ENCODE measurements at places on chromosomes 16 and 17.

DNA sequence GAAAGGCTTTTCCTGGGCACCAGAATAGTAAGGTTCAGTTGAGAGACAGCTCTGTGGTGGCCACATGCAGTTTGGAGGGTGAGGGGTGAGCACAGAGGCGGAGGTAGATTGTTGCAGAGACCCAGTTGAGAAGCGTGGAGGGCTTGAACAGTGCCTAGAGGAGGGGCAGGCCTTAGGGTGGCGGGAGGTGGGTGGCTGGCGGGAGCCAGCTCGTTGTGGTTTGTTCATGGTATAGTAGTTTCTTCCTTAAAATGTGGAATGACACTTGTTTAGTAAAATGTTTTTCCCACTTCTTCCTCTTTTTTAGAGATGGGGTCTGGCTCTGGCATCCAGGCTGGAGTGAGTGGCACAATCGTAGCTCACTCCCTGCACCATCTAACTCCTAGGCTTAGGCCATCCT, 14.2 kb downstream of the USP10 start:
- DNase-seq: no peak

DNA sequence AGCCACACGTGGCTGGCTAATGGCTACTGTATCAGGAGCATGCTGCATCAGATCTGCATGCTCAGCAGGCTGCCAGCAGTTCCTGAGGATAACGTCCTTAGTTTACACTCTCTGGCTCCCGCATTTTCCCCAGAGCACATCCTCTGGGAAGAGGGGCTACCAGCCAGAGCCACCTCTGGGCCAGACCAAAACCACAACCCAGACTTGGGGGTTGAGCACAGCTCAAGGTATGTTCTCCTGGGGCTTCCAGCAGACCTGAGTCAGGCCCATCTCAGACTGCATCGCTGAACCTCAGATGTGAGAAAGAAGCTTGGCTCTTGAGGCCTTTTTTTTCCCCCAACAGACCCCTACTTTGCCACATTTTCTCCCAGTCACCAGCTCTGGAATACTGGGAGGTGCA, 23.7 kb upstream of the WSCD1 start:
- no peak for DNase-seq

DNA sequence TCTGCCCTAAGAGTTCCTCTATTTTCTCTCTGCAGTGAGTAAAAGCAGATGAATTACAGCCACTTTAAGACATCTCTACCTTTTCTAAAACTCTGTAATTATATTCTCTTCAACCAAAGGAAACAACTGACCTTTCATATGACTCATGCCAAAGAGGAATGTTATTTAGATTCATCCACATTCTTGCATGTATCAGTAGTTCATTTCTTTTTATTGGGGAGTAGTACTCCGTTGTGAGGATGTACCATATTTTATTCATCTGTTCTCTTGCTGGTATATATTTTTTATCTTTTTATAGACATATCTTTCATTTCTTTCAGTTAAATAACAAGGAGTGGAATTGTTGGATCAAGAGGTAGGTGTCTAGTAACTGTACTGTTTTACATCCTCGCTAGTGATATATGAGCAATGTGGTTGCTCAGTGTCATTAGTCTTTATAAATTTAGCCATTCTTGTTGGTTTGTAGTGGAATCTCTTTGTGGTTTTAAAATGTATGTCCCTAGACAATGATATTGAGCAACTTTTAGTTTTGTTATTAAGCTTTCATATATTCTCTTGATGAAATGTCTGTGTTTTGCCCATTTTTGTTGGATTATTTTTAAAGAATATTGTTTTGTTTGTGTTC, 7.8 kb upstream of the MYH8 start:
- no peak for DNase-seq

- no peak for DNase-seq
Measured at GRCh38 chr17:54972406-54973138, 4.0 kb downstream of the STXBP4 start.

GRCh38 chr16:75532142-75532765, 3.7 kb downstream of the CHST5 start:
- no peak for DNase-seq

DNA sequence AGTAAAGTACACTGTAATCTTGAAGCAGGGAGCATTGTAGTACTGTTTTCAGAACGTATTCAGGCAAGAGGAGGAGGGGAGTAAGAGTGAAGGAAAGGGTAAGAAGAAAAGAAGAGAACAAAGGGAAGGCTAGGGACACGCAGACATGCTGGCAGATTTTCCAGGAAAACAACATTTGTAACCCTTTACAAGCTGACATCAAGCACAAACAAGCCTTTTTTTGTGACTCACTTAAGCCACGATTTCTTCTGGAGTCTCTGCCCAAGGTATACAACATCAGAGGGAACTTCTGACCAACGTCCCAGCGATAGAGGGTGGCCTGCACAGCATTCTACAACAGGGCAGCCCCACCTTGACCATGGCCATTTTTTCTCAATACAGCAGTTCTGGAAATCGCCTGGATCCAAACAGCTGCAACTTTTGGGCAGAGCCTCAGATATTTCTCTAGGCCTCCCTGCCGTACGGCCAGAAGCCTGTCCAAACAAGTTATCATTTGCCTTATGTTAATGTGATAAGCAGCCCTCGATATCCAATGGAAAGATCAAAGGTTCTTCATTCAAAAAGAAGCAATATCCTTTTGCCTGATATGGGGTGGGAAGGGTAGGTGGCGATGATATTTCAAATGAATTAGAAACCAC, 247.3 kb downstream of the ZFHX3 start:
- no peak for DNase-seq

GRCh38 chr17:10053782-10054540, 144.4 kb downstream of the GAS7 start:
- DNase-seq: no peak

- no peak for DNase-seq
Measured at GRCh38 chr16:26981266-26981938, 85.3 kb upstream of the C16orf82 start.

- peak; percentile 69 for DNase-seq
Measured at GRCh38 chr17:28744104-28744971, 527 bp downstream of the TRAF4 start.

DNA sequence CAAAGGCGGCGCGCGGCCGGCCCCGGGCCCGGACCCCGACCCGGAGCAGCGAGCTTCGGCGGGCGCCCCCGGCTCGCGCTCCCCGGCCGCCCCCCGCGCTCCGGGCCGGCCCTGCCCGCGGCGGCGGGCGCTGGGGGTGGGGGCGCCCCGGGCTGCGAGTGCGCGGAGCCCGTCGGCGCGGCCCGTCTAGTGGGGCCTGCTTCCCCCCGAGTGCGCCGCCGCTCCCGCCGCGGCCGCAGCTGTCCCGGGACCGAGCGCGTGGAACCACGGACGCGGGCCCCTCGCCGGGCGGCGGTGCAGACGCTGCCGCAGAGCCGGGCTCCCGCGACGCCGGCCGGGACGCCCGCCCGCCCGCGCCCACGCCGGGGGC, 308 bp downstream of the ADCY9 start:
- no peak for DNase-seq

GRCh38 chr17:1095090-1095852, 84.5 kb downstream of the ABR start:
- no peak for DNase-seq

GRCh38 chr17:43547659-43548256, 1.6 kb upstream of the ETV4 start:
- DNase-seq: no peak

DNA sequence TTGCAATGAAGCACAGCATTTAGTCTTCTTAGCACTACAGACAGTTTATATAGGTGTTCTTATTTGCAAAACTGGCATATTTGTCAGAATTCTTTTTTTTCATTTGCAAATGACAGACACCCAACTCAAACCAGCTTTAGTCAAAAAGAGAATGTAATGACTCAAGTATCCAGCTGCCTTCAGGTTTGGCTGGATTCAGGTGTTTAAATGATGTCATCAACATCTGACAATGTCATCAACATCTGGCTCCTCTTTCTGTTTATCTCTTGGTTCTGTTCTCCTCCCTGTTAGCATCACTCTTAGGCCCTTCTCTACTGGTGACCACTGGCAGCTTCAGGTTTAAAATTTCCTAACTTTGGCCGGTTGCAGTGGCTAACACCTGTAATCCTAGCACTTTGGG, 18.9 kb downstream of the TMC5 start:
- DNase-seq: no peak

DNA sequence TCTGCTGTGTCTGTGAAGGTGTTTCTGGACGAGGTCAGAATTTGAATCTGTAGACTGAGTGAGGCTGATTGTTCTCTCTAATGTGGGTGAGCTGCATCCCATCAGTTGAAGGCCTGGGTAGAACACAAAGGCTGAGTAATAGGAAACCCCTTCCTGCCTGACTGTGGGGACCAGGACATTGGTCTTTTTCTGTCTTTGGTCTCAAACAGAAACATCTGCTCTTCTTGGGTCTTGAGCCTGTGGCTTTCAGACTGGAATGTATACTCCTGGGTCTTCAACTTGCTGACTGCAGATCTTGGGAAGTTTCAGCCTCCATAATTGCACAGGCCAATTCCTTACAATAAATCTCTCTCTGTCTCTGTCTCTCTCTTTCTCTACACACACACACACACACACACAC, 19.6 kb upstream of the LRRC75A start:
- no peak for DNase-seq

DNA sequence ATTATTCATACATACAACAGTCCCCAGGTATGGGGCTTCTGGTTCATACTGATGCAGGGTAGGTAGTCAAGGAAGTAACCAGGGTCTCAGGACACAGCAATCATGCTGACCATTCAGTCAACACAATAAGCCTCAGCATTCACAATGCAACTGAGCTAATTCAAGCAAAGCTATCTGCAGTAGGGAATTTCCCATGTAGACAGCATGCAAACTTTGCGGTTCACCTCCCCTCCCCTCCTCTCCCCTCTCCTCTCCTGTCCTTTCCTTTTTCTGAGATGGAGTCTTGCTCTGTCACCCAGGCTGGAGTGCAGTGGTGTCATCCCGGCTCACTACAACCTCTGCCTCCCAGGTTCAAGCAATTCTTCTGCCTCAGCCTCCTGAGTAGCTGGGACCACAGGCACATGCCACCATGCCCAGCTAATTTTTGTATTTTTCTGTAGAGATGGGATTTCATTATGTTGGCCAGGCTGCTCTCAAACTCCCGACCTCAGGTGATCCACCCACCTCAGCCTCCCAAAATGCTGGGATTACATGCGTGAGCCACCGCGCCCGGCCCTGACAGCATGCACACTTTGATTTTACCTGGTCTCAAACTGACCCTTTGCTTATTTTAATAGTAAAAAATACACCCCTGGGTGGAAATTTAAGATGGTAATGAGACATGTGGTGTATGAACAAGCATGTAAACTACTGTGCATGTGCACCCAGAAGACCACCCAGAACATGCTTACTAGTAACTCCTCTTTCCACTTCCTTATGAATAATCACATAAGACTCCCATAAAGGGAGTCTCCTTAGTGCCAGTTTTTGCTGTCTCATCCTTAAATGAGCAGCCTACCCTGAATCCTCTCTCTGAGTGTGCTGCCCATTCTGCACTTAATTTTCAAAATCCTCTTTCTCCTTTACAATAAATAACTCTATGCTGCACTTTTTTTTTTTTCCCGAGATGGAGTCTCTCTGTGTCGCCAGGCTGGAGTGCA, 9.3 kb upstream of the RNF135 start:
- DNase-seq: peak; percentile 11

Measured in stimulated activated CD4-positive, alpha-beta T cell treated with anti-CD3 and anti-CD28 coated beads, Interleukin-4, amount 100 ng/mL, for 24 hours (primary cell).